NCI-H82 (cell line): ENCODE measurements at places on chromosomes 11 and 22.
A peak's percentile ranks its signal among the peaks of the same experiment; 100 is the strongest.

DNA sequence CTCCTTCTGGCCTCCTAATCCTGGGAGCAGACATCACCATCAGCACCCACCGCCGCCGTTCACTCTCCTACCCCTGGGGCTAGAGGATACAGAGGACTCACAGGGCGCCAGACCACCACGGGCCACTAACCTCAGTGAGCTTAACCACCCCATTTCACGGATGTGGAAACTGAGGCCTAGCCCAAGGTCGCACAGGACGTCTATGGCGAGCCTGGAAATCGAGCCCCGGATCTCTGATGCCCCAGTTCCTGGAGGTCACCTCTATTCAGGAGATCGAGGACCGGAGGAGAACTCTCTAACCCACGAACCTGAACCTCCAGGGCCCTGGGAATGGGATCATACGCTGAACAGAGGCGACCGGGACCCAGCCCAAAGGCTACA, 349 bp downstream of the TIMM10 start:
- DNase-seq = peak; percentile 40

- no peak for DNase-seq
These were observed 67.5 kb upstream of the TIMP3 start for GRCh38 chr22:32733923-32734514.

DNA sequence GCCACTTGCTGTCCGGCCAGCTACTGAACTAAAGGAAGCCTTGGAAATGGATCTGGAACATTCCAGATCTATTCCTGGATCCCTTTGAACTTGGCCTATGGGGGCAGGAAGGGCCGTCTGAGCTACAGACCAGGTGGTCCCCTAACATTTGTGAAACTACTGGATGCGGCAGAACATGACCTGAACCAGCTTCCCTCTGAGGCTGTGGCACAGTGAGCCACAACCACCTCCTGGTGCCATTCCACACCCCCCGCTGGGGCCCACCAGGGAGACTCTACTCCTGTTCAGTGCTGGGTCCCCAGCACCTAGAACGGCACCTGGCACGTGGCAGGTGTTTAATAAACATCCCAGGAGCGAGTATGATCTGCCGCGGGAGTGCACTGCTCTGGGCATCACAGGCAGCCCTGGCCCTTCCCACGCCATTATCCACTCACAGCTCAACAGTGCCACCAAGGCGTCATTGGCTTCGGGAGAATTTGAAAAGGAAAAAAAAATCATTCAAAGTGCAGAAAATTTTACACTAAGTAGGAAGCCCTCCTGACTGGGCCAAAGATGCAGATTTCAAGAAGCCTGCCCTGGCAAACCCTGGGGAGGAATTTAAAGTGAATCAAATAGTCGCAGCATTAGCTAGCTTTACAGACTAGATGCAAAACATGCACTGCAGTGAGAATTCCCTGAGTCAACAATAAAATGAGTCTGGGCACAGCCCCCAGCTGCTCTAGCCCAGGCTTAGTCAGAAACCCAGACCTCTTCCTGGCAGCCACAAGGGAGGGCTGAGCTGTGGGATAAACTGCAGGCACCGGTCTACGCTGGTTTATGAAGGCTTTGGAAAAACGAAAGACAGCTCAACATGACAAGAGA, 14.3 kb upstream of the EFCAB6 start:
- no peak for DNase-seq

DNA sequence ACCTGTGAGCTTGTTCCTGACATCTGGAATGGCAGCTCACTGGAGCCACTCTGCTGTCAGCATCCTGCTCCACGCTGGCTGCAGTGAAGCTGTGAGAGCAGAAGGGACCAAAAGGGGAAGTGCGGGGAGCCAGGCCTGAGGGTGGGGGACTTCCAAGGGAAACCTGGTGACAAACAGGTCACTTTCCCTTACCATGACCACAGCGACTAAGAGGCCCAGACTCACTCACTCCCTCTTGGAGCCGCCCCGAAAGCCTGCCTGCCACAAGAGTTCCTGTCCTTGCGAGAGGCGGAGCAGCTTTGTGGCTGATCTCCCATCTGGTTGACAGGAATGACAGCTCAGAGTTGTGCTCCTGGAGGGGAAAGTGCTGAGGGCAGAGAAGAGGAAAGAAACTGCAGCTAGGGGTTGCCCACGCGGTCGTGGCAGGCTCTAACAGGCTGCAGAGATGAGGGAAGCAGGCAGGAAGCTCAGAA, 183.8 kb upstream of the NTM start:
- peak; percentile 69 for DNase-seq

DNA sequence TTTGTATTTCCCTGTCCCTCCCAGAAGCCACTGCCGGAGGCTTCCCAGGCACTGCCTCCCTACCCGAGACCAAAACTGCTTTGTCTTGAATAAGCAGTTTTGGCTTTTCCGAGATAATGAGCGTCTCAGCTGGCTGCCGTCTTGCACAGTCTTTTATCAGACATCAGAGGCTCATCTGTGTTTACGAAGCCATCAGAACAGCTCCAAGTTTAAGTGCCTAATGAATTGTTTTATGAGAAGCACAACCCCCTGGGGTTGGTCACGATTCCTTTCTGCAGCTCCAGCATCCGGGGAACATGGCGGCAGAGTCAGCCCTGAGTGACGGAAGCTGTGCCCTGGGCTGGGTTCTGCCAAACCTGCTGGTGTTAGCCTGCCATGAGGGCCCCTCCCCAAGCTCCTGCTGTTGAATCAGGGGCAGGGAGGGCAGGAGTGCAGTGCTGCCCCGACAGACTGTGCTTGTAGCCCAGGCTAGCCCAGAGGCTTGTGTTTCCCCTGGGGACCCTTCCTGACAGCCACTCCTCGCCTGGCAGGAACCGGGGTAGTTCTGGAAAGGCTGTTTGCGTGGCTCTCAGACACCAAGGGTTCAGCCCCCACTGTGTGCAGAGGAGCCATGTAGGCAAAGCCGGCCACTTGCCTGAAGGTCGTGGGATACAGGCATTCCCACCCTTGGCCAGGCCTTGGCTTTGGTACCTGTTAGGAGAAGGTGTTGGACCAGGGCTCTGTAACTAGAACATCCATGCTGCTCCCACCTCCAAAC, 96.1 kb downstream of the MORC2 start:
- DNase-seq = no peak

GRCh38 chr11:20388096-20389055, 860 bp downstream of the PRMT3 start:
- peak; percentile 63 for DNase-seq

GRCh38 chr11:109960831-109961230, 132.4 kb upstream of the ZC3H12C start:
- no peak for DNase-seq
